ENCODE measurements at places on chromosomes 7 and 10.

DNA sequence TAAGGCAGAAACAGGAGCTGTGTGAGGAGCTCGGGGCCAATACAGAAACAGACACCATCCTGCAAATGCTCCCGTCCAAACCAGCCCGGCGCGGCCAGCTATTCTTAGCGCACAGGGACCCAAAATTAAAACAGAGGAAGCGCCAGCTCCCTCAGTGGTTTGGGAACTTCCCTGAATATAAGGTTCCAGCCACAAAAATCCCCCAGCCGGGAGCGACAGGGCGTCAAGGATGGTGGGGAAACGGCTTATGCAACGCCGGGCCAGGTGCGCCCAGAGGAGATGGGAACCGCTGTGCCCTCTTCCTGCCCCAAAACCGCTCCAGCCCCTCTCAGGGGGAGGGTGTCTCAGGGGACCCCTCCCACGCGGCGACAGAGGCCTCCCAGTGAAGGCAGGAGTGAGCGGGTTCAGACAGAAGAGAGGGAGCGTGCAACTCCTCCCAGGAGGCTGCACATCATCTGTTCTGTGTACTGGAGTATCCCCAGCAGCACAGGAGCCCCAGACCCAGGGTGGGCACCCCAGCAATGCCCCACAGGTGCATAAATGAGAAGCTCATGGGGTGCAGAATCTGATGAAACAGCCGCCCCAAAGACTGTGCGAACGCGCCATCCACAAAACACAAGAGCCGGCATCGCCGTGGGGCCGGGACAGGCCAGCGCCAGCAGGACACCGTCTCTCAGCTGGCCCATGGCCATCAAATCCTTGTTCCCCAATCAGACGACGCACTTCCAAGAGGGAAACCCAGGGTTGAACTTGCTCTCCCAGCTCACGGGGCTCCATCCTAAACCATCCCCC is 73.9 kb upstream of the PDGFA start:
- DNase-seq = no peak

DNA sequence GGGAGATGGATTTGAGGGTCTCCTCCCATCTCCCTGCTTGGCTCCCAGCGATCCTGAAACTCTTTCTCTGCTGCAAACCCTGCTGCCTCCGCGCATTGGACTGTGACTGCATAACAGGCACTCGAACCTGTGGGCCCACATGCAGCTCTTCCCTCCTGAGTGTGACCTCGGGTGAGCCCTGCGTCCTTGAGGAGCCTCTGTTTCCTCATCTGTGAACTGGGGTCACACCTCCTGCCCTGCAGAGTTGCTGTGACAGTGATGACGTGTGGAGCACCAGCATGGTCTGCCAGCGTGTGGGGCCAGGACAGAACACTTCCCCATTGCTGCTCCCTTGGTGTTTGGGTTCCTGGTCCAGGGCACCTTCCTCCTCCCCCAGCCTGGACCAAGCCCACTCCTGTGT is 46.9 kb upstream of the PSMG3 start:
- no peak for DNase-seq

DNA sequence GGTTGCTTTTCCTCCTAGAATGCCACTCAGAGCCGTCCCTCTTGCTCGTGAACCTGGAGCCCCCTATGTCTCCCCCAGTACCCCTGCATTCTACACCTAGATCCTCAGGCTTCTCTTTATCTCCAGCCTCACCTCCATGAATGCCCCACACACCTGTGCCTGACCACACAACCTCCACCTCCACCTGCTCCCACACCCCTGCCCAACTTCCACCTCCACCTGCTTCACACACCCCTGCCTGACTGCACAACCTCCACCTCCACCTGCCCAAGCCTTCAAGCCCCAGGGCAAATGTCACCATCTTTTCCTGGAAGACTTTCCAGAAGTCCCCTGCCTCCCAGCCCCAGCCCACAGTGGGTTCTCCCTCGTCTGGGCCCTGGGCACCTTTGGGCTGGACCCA is 6.9 kb upstream of the LFNG start:
- DNase-seq = no peak

- peak; percentile 38 for DNase-seq
These were observed 70.4 kb downstream of the PYROXD2 start for GRCh38 chr10:98344589-98345038.

DNA sequence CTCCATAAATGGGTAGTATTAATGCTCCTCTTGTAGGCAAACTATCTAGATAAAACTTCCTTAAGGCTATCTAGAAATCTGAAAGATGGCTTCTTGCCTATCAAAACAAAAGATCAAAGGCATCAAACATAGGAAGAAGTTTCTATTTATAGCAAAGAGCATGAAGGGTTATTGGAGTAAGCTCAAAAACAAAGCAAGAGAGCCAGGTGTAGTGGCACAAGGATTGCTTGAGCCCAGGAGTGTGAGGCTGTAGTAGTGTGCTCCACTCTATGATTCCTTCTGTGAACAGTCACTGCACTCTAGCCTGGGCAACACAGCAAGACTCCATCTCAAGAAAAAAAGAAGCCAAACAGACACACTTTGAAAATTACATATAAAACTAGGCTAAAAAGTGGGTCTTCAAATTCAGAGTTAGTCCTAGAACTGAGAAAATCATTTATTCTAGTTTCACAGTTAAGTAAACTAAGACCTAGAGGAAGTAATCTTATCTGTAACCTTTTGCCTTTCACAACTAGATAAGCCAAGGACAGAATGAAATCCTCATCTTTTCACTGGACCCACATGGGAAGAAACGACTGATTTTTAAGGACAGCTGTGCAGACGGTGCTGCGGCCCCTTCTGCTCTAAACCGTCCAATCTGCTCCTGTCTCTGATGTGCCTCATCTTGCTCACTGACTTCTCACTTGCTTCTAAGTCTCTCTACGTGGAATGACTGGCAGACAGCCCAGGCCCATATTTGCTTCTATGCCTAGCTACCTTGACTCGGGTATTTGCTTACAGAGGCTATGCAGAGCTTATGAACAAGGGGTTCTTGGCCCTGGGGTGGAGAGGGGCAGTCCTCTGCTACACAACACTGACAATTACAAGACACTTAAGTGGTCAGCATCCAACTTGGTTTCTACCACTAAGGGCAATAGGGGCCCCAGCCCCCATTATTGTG is 50.0 kb downstream of the ESYT2 start:
- DNase-seq = no peak

GRCh38 chr10:86538547-86538946 is 17.0 kb upstream of the WAPL start:
- no peak for DNase-seq

GRCh38 chr7:111676811-111677210 is 114.5 kb upstream of the IMMP2L start:
- no peak for DNase-seq

- no peak for DNase-seq
These were observed 229.7 kb upstream of the PFKP start for GRCh38 chr10:2837674-2838073.

- peak; percentile 70 for DNase-seq
These were observed 32.3 kb upstream of the PPIF start for GRCh38 chr10:79314761-79315601.

- DNase-seq = no peak
These were observed 22.5 kb downstream of the RNF133 start for GRCh38 chr7:122676466-122676865.

- no peak for DNase-seq
These were observed 42.0 kb downstream of the GPRIN2 start for GRCh38 chr10:46514431-46514861.

GRCh38 chr10:58275908-58276307 is 6.9 kb downstream of the CISD1 start:
- no peak for DNase-seq

GRCh38 chr10:126373972-126374371 is 14.3 kb downstream of the ADAM12 start:
- DNase-seq = no peak

- no peak for DNase-seq
These were observed 37.2 kb downstream of the NKX6-2 start for GRCh38 chr10:132748545-132749370.

- peak; percentile 77 for DNase-seq
These were observed 72.2 kb downstream of the GTF2IRD1 start for GRCh38 chr7:74525881-74526280.

DNA sequence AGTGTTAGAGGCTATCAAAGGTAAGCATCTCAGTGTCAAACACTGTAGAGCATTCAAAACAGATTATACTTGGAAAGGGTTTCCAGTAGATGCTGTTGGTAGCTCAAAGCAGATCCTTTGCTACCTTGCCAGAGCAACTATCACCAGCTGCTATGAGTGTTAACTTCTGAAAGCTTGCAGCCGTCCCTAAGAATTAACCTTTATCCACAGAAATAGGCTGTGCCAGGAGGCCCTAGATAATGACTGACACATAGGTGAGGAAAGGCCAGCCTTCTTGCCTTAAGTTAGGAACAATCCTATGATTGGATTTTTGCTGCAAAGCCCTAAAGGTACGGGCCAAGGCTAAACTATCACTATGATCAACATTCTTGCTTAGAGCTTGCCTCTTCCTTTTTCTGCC is 263.2 kb downstream of the DGKB start:
- DNase-seq = no peak

GRCh38 chr7:23266918-23267317 is 20.3 kb downstream of the GPNMB start:
- no peak for DNase-seq

- DNase-seq = no peak
These were observed 124.0 kb downstream of the WDR37 start for GRCh38 chr10:1180071-1180730.

- no peak for DNase-seq
These were observed 1.5 kb downstream of the FAM131B start for GRCh38 chr7:143360788-143361551.

GRCh38 chr10:64508029-64508661 is 986.9 kb downstream of the REEP3 start:
- DNase-seq = no peak

GRCh38 chr10:5927306-5927705 is 37.3 kb downstream of the FBH1 start:
- no peak for DNase-seq

DNA sequence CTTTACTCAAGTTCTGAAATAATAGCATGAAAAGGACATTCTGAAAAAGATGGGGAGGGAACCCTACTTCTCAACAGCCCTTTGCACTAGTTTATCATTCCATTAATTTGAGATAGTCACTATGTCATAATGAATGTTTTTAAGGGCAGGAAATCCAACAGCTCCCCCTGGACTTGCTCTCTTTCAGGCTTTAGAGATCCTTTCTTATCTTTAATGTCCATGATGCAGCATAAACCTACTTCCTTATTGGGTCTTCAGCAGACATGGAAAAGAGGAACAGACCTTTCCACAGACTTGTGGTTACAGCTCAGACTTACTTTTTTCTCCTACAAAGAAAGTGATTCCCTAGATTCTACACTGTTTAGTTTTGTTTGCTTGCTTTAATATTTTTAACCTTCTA is 87.3 kb downstream of the IDE start:
- no peak for DNase-seq

DNA sequence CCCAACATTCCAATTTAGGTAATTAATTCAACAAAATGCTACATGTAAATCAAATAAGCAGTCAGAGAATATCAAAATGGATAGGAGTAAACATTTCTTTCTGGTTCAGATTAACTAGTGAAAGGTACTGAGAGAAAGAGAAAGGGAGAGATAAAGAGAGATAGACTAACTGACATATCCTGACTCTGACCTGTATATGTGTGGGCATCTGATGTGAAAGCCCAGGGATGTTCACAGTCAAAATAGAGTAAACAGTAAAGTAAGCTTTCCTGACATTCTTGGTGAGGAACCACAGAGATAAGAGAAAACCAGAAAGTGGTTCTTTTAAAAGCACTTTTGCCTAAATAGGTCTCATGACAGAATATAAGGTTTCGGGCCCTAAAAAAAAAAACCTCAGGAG is 37.5 kb upstream of the ANK3 start:
- no peak for DNase-seq

DNA sequence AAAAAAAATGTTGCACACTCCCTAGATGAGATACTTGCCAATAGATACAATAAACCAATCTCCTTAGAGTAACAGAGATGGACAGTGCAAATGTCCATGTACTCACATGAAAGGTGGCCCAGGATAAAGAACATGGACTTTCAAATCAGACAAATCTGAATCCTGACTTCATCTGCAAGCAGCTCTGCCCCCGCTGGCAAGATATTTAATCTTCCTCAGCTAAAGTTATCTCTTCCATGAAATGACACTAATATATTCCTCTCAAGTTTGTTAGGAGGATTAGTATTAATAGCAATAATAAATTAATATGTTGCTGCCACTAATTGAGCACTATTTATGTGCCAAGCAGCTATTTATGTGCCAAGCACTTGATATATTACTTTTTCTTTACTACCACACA is 148.6 kb upstream of the YAE1 start:
- no peak for DNase-seq

DNA sequence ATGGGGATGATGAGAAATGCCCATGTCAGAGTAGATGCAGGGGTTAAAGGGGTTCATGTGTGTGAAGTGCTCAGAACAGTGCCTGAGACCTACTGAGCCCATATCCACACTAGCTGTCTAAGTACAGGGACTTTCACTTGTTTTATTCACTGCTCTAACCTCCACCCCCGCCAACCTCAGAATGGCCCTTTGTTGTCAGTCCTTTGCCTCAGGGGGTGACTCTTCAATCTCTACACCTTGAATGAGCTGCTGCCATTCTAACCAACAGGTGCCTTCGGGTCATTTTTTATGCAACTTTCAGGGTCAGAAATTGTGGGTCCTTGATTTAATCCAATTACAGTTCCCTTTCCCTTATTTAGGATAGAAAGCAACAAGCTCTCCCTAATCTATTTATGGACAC is 26.2 kb downstream of the VSTM4 start:
- DNase-seq = no peak

Measured in large intestine (tissue), 12 donors.